ENCODE measurements at places on chromosomes 12 and 14.

- no peak for DNase-seq
Observed at GRCh38 chr14:76012354-76012753, 26.8 kb downstream of the IFT43 start.

DNA sequence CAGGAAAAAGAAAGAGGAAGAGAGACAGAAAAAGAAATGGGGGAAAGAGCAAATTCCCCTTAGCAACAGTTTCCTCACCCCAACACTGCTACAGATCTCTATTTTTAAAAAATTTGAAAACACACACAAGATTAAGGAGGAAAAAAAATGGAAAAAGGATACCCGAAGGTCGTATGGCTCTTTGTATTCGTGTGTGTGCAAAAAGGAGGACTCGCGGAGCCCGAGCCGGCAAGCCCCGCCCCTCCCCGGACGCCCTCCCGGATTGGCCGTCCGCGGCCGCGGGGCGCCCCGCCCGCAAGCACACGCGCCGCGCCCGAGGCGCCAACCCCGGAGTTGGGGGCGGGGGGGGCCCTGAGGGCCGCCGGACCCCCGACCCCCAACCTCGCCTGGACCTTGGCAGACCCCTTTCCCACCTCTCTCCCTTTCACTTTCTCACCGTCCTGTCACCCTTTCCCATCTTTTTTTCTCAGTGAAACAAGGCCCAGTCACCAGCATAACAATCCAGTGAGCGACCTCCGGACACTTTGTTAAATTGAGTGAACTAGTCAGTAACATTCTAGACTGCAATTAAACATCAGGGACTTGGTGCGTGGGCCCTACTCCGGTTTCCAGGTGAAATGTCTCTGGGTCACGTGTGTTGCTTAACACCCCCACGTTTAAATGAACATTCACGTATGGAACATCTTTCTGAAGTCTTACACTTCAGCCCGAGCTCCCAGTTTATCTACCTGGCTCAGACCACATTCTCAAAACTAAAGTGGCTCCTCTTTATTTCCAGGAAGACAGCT, at the start of gene C14orf93:
C14orf93 (minus strand) TSS at position 205 of the 788 bp plus-strand sequence. CDS start 11,120 bp downstream, outside the sequence.
- no peak for DNase-seq

DNA sequence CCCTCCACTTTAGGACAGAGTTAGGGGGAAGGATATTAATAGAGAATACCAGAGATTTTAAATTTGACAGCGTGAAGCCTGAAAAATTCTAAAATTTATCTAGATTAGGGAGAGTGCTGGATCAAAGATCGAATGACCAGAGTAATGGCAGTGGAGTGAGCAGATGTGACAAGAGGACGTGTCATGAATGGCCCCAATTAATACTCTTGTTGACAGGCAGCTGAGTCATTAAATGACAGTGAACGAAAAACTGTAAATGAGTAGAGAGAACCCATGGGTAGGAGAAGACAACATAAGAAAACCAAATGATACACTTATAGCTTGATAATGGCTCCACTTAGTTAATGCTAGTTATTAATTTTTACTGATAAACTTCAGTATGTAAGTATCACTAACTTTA, 73.9 kb upstream of the PLEKHA5 start:
- no peak for DNase-seq

- no peak for DNase-seq
Observed at GRCh38 chr12:42021469-42021868, 123.2 kb downstream of the GXYLT1 start.

Measured in AG09309 (cell line).